EH (cell line): ENCODE measurements at places on chromosomes 7 and 10.

DNA sequence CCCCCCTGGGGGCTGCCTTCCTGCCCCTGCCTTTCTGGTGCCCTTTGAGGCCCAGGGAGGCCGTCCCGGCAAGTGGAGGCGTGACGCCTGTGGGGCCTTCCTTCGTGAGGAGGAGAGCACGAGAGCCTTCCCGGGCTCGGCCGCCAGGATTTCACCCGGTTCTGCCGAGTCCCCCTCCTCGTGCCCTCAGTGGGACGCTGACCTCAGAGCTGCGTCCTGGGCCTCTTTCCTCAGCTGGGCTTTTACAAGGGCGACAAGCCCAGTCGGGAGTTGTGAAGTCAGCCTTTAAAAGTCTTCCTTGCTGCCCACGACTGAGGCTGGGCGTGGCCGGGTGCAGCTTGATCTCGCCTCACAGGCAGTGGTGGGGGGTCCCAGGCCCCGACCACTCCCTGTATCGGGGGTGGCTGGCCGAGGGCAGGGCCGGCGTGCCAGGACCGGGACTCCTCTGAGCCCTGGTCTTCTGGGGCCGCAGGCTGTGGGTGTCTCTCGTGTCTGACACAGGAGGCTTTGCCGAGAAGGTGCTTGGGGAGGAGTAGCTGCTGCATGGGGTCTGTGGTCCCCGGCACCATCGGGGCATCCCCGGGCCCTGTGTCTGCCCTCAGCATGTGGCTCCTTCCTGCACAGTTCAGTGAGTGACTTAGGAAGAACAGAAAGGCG lies 41.8 kb downstream of the FAM20C start:
- peak; percentile 46 for DNase-seq

- DNase-seq, result peak; percentile 46
Observed at GRCh38 chr7:78587443-78588044, 789.0 kb downstream of the PHTF2 start.

DNA sequence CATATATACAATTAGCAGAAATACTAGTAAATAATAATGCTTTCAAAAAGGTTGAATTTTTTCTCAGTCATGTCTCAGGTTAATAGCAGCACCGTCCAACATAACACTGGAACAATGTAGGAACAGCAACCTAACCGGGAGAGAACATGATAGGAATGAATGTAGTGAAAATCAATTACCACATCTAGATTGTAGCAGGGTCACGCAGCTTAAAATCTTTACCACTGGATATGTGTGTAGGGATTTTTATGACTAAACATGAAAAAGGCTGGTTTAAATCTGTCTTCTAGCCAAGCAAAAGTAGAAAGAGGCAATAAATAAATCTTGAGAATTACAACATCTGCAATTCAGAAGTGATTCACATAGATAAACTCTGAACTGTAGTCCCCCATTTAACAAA lies 326.0 kb downstream of the DGKB start:
- DNase-seq, result no peak

GRCh38 chr7:99457650-99458493 lies 8.1 kb downstream of the ATP5MF start:
- no peak for DNase-seq

DNA sequence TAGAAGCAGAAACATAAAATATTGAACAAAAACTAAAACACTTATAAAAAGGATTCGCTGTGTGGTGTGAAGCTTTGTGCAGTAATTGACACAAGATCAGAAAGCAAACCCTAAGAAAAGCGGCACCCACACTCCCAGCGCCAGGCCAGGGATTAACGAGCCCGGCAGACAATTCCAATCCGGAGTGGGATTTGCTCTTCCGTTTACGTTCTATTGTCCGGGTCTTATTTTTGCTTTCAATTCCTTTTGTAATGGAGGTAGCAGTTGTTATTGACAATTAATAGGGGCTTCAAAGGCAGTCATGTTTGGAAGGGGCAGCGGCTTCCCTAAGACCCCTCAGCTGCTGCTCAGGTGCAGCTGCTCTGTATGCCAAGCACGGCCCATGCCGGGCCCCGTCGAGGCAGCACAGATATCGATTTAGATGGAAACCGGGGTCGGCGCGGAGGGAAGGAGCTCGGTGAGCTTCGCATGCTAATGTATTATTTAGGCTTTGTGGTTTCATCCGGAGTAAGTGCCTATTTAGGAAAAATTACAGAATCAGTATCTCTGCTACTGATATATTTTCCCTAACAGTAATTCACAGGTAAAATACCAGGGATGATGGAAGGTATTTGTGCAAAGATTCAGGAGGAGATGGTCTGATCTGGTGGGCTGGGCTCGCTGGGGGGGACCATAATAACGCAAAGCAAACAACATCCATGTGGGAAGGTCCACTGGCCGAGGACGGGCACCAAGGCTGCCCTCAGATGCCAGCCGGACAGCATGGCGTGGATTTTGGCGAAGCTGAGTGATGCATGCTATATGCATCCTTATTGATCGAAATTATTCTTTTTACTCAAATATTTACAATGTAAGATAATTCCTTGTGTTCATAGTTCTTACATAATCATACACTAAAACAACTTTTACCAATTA lies 561.7 kb downstream of the PTPRN2 start:
- no peak for DNase-seq

- no peak for DNase-seq
Observed at GRCh38 chr7:155764438-155764793, 47.8 kb downstream of the SHH start.

DNA sequence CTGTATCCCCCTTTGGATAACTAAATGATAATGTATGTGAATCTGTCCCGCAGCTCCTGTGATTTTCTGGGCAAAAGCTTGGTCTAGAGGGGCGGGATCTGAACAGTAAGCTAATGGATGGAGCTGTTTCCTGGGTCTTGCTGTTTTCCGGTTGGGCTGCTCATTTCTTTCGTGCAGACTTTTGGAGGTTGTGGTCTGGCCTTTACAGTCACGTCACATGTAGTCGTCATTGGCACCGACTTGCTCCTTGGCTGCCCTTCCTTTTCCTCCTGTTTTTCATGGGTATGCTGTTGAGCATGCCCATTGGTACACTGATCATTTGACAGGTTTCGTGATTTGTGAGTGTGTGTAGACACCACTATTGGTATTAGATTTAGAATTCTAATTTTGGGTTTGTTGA lies 2.0 kb downstream of the FBH1 start:
- no peak for DNase-seq

GRCh38 chr7:115356139-115356746 lies 434.3 kb downstream of the MDFIC start:
- DNase-seq, result peak; percentile 20

DNA sequence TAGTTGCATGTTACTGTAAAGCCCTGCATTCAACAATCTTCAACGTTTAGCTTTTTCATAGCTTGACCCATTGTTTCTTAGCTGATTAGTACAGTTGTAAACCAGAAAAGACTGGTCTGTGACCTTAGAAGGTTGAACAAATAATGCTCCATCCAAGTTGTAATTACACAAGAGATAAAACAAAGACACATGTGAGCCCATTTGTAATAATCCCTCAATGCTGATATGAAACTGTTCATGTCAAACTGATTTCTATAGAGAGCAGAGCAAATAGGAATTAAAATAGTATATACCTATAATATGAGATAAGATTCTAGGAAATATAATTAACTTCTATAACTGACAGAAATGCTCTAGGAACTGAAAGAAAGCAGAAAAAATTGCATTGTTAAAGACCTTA lies 94.7 kb upstream of the SLC25A13 start:
- no peak for DNase-seq

GRCh38 chr10:72367301-72367960 lies 12.7 kb upstream of the DNAJB12 start:
- DNase-seq, result no peak

GRCh38 chr7:139355320-139355719 lies 4.4 kb upstream of the LUC7L2 start:
- DNase-seq, result no peak

- peak; percentile 6 for DNase-seq
Observed at GRCh38 chr7:90256778-90257177, 11.8 kb downstream of the CFAP69 start.

- no peak for DNase-seq
Observed at GRCh38 chr10:131588704-131589220, 277.2 kb upstream of the TCERG1L start.

GRCh38 chr10:116771959-116772585 lies 29.7 kb upstream of the HSPA12A start:
- DNase-seq, result no peak

DNA sequence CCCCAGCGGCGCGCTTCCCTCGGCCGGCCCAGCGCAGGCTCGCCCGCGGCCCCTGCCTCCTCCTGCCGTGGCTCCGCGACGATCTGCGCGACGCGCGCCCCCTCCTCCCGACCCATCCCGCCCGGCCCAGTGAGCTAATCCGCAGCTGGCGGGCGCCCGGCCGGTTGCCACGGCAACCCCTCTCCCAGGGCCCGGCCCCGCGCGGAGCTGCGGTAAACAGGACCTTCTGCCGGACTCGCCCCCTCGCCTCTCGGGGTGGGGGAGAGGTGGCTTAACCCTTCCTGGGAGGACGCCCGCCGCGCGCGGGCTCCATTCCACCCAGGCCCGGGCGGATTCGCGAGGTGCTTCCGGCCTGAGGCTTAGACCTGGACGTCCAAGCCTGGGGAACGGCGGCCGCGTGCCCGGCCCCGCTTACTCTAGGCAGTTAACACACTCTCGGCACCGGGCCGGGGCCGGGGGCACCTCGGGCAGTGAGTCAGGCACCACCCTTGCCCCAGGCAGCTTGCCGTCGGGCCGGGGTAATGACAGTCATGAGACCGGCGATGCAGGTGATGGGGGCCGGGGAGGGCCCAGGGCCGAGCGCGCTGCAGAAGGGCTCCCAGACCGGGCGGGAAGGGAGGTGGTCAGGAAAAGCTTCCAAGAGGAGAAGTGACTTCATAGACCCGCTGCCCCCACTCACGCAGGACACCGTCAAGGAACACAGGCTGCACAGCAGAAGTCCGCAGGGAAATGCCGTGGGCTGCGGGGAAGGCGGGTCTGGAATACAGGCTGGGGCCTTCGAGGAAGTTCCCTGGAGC lies at the start of gene DENND2A:
DENND2A (minus strand) TSS at position 87 of the 797 bp plus-strand sequence. CDS start 38,416 bp downstream, outside the sequence.
- peak; percentile 64 for DNase-seq

DNA sequence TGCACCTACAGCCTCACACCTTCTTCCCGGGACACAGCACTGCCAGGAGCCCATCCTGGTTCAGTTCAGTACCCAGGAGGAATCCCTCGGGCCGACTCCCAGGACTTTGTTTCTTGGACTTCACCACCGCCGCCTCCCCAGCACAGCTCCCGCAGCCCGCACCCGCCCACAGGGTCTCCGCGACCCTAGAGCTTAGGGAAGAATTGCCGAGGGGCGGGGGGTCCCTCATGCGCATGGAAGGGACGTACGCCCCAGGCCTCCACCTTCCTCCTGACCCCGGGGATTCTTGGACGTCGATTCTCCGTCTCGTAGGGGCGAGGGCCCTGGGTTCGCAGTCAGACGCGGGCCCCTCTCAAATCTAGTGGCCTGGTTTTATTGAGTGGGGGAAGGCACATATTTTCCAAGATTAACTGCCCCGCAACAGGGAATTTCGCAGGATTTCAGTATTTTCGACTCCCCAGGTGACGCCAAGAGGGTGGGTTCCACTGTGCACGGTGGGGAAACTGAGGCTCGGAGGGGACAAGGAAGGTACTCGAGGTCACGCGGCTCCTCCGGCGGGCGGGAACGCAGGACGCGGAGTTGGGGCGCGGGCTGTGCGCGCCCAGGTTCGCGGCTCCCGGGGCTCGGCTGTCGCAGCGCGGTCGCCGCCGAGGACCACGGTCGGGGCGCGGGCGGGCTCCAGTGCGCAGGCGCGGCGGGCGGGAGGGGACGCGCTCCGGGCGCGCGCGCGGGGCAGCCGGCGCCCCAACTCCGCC lies at the start of gene ADCY1:
ADCY1 (plus strand) TSS at position 708 of the 755 bp plus-strand sequence. CDS start 176 bp downstream, outside the sequence.
- no peak for DNase-seq

DNA sequence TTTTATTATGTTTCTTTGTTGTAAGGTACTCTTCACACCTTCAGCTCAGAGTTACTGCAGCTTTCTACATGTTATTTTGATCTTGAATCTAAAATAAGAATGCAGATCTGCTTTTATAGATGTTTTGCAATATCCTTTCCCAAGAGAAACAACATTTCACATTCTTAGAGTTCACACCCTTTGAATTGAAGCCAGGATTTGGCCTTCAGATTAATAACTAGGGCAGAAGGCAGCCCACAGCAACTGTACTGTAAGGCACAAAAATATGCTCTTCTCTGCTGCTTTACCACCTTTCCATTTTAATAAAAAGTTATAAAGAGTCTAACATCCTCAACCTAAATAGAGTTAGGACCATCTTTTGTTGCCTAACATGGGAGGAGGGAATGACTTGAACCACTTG lies 224.7 kb downstream of the LHFPL3 start:
- no peak for DNase-seq

DNA sequence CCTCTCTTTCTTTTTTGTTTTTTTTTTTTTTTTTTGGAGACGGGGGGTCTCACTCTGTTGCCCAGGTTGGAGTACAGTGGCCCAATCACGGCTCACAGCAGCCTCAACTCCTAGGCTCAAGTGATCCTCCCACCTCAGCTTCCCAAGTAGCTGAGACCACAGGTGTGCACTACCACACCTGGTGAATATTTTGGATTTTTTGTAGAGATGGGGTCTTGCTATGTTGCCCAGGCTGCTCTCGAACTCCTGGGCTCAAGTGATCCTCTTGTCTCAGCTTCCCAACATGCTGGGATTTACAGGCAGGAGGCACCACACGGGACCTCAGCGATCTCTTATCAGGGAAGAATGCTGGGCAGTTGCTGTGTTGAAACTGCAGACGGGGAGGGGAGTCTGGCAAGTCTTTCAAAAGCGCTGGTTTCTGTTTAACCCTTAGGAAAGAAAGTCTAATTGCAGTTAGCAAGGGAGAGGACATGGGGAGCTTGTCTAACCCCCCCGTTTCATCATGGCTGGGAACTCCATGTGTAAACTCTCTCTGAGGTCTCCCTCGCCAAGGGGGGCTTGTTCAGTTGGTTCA lies 39.6 kb upstream of the LMTK2 start:
- no peak for DNase-seq

DNA sequence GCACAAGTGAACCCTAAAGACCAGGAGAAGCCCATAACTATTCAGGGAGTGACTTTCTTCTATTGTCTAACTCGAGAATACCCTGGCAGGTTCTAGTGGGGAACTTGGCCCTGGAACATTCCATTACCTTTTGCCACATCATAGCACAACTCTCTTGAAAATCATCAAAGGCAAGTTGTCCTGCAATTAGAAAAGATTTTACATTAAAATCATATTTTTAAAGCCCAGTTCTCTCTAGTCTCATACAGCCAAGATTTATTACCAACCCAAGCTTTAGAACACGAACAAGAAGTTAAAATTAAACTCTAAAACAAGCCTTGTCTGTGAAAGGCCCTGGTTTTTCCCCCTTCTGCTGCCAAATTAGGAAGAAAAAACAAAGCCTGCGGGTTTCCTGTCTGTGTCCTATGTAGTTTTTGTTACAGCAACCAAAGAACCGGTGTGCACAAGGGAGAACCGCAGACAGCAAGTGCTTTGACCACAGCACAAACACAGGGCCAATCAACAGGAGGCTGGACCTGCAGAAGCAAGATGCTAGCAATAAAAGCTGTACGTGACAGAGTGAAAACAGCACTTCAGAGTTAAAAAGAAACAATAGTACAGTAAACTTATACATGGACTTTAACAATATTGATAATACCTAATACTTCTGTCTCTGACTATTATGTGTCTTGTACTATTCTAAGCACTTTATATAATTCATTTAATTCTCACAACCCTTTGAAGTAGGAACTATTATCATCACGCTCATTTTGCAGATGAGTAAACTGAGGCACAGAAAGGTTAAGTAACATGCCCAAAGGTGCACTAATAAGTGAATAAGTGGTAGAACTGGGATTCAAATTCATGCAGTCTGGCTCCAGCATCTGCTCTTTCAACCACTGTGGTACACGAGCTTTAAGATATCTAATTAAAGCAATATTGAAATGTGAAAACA lies 65.8 kb downstream of the STK17A start:
- DNase-seq, result peak; percentile 87

GRCh38 chr10:49106451-49106850 lies 8.9 kb downstream of the VSTM4 start:
- DNase-seq, result peak; percentile 14

GRCh38 chr7:156673454-156673853 lies 32.9 kb downstream of the RNF32 start:
- no peak for DNase-seq
